ENCODE measurements at places on chromosomes 3 and 15.

GRCh38 chr3:115165266-115165665, 18.2 kb upstream of the ZBTB20 start:
- no peak for DNase-seq

GRCh38 chr3:14810070-14810791, 8.5 kb upstream of the FGD5 start:
- no peak for DNase-seq

- no peak for DNase-seq
These were observed 516.8 kb upstream of the ATP11B start for GRCh38 chr3:182276512-182276911.

- DNase-seq = no peak
These were observed 119.6 kb downstream of the DMXL2 start for GRCh38 chr15:51503003-51503402.

GRCh38 chr3:37694284-37694675, 167.4 kb upstream of the CTDSPL start:
- no peak for DNase-seq

- no peak for DNase-seq
These were observed 59.3 kb downstream of the RYR3 start for GRCh38 chr15:33369941-33370622.

GRCh38 chr3:188440340-188440972, 286.5 kb downstream of the LPP start:
- DNase-seq = no peak

- DNase-seq = no peak
These were observed 29.3 kb downstream of the MTMR10 start for GRCh38 chr15:30962079-30962478.
